ENCODE measurements at places on chromosomes 7 and 10. TPM values are rescaled to one million over a fixed set of nuclear protein-coding genes. Genes with fewer than 3 reads are reported as not detected.

The CCDC146 gene
- 27.0 TPM for total RNA-seq

The SFRP4 gene
- total RNA-seq, result 116 TPM

The GDF2 gene
- not detected for total RNA-seq

The MPLKIP gene
- 39.5 TPM for total RNA-seq

The DGKI gene
- 21.1 TPM for total RNA-seq

The STEAP2 gene
- 16.8 TPM for total RNA-seq

The HYAL4 gene
- not detected for total RNA-seq

The CALHM1 gene
- not detected for total RNA-seq

The CYP51A1 gene
- 110 TPM for total RNA-seq

The LRIT1 gene
- total RNA-seq, result 51.8 TPM

The PKD1L1 gene
- 2.1 TPM for total RNA-seq

The SCD gene
- total RNA-seq, result 84.2 TPM

The BMPR1A gene
- 76.2 TPM for total RNA-seq

The PKD2L1 gene
- 0.16 TPM for total RNA-seq

The UCN3 gene
- total RNA-seq, result not detected

The MACC1 gene
- total RNA-seq, result 4.3 TPM

The ATOH7 gene
- 11.4 TPM for total RNA-seq

The NAT16 gene
- total RNA-seq, result 0.82 TPM

The ODAD2 gene
- 3.2 TPM for total RNA-seq

The TMEM254 gene
- total RNA-seq, result 25.6 TPM

All from camera-type eye (tissue), 1 donor.